ENCODE measurements at places on chromosomes 7 and 10.
A peak's percentile ranks its signal among the peaks of the same experiment; 100 is the strongest.

- no peak for DNase-seq
These were observed 76.4 kb downstream of the FAM107B start for GRCh38 chr10:14698111-14698828.

DNA sequence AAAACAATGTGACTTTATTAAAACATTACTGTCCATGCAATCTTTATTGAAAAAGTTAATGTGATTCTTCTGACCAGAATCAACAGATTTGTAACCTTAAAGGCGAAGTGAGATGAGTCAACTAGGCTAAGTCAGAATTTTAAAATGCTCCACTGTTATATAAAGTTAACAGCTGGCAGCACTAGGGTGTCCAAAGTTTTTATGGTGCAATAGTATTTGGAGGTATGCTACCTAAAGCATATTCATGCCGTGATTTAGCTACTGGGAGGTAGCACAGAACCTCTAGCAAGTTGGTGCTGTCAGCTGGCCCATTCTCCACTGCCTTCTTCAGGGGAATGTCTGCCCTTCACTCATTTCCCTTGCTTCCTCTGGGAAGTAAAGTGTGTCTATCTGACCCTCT is 126.7 kb downstream of the RAPGEF5 start:
- DNase-seq, result no peak

- DNase-seq, result no peak
These were observed 561.2 kb upstream of the MKI67 start for GRCh38 chr10:128687408-128687807.

GRCh38 chr10:79241990-79242619 is 105.2 kb upstream of the PPIF start:
- DNase-seq, result peak; percentile 18

- DNase-seq, result no peak
These were observed 33.1 kb downstream of the NACAD start for GRCh38 chr7:45055594-45056219.

DNA sequence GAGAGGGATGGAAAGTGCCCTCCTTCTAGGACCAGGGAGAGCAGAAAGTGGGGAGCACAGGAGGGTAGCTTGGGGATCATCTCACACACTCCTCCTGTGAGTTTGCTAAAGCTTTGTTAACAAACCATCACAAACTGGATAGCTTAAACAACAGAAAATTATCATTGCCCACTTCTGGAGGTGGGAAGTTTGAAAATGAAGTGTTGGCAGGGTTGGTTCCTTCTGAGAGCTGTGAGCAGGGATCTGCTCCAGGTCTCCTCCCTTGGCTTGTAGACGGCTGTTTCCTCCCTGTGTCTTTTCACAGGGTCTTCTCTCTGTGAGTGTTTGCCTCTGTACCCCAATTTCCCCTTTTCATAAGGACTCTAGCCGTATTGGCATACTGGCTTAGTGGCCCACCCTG is 32.0 kb upstream of the CXCL12 start:
- DNase-seq, result no peak

- DNase-seq, result no peak
These were observed 30.8 kb downstream of the SCRN1 start for GRCh38 chr7:29958667-29959358.

- no peak for DNase-seq
These were observed 253.2 kb downstream of the CAMK1D start for GRCh38 chr10:12602521-12602920.

- DNase-seq, result no peak
These were observed 35.8 kb downstream of the MINDY3 start for GRCh38 chr10:15824498-15824897.

- DNase-seq, result no peak
These were observed 216.6 kb upstream of the SH2B2 start for GRCh38 chr7:102069931-102070629.

- DNase-seq, result no peak
These were observed 37.1 kb downstream of the GPR26 start for GRCh38 chr10:123703195-123703790.

DNA sequence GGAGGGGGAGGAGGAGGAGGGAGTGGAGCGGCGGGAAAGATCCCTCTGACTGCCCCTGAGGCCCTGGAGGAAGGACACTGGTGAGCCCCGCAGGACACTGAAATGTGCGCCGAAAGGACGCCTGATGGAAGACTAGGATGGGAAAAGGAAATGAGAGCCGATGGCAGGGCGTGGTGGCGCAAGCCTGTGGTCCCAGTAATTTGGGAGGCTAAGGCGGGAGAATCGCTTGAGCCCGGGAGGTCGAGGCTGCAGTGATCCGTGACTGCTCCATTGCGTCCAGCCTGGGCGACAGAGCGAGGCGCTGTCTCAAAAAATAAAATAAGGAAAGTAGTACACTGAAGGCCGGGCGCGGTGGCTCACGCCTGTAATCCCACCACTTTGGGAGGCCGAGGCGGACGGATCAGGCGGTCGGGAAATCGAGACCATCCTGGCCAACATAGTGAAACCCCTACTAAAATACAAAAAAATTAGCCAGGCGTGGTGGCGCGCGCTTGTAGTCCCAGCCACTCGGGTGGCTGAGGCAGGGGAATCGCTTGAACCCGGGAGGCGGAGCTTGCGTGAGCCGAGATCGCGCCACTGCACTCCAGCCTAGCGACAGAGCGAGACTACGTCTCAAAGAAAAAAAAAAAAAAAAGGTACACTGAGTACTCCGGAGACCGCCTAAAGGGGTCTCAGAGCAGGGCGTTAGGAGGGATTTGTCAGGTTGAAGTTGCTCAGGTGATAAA is 561 bp upstream of the HNRNPF start:
- DNase-seq, result peak; percentile 57

GRCh38 chr10:52387744-52388143 is 73.7 kb downstream of the DKK1 start:
- no peak for DNase-seq

DNA sequence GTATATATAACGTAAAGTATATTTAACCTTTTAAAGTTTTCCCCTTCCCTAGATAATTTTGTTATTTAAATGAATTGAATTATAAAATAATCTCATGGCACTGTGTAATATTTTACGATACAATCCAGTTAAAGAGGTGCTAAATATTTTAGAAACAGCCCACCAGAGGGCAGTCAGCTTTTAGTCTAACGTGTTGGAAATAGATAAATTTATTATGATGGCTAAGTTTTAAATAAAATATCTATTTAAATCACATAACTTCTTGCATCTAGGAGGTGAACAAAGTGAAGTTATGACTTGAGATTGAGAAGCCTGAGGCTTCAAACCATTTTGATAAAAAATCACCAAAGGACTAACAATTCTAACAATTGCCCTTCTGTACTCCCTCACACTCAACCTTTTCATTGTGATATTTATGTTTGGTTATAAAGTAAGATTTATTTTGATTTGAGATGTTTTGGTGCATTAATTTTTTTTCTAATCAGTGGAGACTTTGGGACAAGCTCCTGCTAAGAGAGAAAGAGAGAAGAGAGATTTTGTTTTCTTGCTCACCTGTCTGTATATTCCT is 171.5 kb upstream of the SP4 start:
- DNase-seq, result peak; percentile 10

- no peak for DNase-seq
These were observed 26.4 kb downstream of the AP5Z1 start for GRCh38 chr7:4801839-4802231.

DNA sequence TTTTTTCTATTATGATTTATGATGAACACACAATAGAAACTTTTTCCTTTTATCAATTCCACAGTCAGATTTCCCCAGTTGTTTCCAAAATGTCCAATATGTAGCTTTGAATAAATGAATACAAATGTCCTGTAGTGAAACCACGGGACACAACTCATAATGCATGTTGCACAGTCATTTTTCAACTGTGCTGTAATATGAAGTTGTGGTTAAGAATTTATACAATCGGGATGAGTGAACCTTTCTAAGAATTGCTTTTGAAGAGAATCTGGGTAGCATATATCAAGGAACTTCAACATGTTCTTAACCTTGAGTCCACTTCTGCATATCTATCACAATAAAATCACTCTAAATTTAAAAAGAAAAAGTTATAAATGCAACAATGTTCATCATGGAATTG is 14.6 kb upstream of the ST7 start:
- DNase-seq, result no peak

Measured in activated gamma-delta T cell treated with Interleukin-2 at 50 U/mL for 16 hours (primary cell).